ENCODE measurements at places on chromosomes 13 and 19.

DNA sequence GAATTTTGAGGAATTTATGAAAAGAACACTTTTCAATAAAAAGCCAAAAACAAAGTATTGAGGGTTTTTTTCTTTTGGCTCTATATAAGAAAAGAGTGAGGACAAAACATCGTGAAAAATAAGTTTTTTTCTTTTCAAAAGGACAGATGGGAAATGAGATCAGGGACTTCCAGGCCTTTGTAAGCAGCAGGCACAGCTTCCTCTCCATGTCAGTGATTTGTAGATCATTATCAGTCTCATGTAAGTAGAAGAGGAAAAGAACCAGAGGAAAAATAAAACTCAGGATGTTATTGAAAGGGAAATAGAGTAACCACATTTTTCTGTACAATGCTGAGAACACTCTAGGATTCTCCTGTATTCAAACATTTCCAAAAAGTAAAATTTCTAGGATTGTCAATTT is 29.9 kb downstream of the DOCK9 start:
- DNase-seq = no peak

DNA sequence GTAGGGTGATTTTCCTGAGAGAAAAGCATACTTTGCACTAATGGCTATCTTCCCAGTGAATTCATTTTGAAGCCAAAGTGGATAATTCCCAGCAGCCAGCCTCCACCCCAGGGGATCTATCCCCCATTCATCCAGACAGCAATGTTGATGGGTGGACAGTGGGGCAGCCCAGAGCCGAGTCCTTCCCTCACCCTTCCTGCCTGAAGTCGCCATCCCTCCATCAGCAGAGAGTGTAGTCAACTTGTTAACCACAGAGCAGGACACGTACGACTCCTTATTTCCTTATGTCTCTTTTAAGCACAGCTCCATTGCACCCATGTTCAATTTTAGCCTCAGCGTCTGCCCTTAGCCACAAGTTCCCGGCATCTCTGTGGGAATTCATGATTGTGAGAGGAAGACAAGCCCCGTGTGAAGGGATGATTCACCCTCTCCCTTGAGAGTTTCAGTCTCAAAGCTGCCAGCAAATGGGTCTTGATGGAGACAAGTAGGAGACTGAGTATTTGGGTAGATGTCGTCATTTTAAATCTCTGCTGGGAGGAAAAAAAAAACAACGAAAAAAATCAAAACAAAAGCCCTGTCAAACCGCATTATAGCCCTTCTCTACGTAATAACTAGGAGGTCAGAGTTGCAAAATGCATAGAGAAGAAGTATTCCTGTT is 58.3 kb upstream of the MEDAG start:
- DNase-seq = peak; percentile 96

DNA sequence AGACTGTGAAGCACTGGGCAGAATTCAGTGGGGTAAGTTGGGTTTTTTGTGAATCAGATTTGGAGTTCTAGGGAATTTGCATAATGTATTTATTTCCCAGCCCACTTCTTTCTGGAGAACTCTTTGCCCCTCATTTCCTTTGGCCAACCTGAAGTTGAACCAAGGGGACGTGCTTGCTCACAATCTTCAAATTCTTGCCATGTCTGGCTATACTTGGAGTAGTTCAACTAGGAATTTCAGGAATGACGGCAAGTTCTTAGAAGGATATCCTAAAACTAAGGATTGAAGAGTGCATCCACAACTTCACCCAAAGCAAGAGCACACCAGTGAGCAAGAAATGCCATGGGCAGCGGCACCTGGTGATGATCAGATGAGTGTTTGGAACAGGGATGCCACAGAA is 88.5 kb downstream of the TEX26 start:
- no peak for DNase-seq

- DNase-seq = no peak
Observed at GRCh38 chr19:18424122-18424889, 5.1 kb downstream of the SSBP4 start.

DNA sequence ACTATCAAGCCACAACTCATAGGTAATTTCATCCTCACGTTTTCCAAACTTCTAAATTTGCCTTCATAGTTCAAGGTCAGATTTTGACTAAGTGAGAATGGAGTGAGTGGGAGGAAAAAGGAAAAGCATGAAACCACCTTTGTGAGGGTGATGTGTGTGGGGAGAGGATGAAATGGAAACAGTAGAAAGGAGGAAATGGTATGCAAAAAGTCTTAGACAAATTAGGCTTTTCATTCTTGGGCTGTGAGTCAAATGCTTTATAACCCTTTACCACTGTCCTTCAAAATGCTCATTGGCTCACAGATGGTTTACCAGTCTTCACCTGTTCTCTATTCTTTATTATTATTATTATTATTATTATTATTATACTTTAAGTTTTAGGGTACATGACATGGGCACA is 127.2 kb downstream of the RAP2A start:
- no peak for DNase-seq

- DNase-seq = no peak
Observed at GRCh38 chr19:44581288-44581687, 32.1 kb upstream of the IGSF23 start.

DNA sequence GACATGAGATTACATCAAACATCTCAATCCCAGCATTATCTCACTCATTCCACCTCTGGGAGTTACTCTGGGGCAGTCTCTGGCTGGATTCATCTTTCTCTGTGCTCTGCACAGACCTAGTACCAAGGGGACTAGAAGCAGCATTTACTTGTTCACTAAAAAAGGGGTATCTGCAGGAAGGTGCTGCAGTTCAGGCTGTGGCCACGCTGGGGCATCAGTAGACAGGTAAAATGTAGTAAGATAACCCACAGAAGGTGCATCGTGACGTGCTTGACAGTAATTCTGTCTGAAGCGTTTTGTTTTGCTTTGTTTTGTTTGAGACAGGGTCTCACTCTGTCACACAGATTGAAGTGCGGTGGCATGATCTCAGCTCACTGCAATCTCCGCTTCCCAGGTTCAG is 29.3 kb downstream of the ZNF564 start:
- no peak for DNase-seq

DNA sequence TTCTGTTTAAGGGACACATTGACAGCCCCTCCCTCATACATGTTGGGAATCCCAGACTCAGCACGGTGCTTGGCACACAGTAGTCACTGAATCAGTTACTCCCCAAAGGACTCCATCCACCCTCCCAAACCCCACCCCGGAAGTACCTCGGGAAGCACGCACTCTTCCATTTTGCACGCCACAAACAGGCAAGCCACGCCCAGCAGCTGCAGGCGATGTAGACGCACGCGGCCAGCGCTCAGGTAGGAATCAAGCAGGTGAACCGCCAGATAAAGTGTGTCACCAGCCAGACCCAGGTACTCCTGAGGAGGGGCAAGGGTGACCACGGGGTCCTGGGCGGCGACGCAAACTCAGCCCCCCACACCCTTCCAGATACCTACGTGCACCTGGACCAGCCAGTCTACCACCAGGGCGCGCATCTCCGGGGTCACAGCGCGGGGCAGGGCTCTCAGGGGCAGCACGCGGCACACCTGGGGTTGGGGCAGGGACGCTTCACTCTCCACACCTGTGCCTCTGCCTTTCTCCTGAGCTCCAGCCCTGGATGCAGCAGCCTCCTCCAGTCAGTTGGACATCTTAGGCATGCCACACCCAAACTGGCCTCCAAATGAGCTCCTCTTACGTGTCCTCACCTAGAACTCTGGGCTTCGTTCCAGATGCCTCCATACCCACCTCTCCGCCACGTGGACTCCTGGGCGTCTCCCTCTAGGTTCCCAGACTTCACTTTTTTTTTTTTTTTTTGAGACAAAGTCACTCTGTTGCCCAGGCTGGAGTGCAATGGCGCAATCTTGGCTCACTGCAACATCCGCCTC is 1.9 kb downstream of the CCNP start:
- DNase-seq = no peak

DNA sequence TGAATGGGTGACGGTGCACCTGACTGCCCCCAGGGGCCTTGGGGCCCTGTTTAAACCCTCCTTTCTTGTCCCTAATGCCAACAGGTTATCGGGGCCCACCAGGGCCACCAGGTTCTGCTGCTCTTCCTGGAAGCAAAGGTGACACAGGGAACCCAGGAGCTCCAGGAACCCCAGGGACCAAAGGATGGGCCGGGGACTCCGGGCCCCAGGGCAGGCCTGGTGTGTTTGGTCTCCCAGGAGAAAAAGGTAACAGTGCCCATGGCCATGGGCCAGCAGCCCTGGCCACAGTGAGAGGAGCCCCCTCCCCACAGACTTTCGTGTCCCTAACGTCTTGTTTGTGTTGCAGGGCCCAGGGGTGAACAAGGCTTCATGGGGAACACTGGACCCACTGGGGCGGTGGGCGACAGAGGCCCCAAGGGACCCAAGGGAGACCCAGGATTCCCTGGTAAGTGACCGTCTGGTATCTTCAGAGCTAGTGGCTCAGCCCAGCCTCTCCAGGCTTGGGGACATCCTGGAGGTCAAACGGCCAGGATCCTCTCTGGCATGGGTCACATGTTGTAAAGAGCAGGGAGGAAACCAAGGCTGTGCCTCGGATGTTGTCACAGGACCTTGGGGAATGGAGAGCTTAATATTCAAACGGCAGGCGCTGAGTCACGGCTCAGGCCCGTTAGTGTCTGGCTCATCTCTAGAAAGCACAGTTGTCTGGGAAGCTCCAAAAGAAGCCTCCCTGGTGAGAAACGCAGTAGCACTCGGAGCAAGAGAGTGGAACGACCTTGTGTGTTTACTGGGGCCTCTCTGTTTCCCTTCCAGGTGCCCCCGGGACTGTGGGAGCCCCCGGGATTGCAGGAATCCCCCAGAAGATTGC is 58.3 kb downstream of the RAB20 start:
- peak; percentile 55 for DNase-seq

- peak; percentile 33 for DNase-seq
Observed at GRCh38 chr19:12834976-12835757, 788 bp upstream of the RTBDN start.

- DNase-seq = no peak
Observed at GRCh38 chr13:76225815-76226489, 589.8 kb downstream of the LMO7 start.

DNA sequence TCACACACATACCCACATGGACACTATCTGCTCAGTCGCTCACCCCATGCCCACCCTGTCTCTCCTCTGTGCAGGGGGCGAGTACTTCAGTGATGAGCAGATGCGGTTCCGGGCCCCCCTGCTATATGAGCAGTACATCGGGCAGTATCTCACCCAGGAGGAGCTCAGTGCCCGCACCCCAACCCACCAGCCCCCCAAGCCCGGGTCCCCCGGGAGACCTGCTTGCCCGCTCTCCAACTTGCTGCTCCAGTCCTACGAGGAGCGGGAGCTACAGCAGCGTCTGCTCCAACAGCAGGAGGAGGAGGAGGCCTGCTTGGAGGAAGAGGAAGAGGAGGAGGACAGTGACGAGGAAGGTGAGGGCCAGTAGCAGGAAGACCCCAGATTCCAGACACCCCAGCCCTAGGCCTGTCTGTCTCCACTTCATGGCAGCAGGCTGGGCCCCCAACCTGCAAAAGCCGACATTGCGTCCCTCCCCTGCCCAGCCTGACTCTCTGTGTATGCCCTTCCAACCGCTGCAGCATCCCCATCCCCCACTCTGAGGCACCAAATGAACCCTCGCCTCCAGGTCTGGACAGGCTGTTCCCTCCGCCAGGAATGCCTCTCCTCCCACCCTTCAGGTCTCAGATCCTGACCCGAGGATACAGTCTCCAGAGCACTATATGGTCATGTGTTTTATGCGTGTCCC is 9.7 kb downstream of the CCDC97 start:
- DNase-seq = no peak

- no peak for DNase-seq
Observed at GRCh38 chr13:97386801-97387484, 47.0 kb upstream of the RAP2A start.

DNA sequence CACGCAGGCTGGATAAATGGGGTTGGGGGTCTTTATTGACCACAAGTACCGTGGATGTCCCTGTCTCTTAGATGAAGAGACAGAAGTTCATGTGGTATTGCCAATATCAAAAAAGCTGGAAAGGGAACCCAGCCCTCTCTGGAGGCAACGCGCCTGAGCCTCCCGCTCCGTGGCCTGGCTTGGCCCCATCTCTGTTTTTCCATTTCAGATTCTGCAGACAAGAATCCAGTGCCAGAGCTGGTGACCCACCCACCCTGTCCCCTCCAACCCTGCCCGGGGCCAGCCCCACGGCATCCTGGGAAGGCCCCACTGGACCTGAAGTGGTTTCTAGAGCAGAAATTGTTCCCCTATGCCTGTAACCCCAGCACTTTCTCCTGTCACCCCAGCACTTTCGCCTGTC is 57.7 kb downstream of the PTPRS start:
- no peak for DNase-seq

GRCh38 chr13:23644126-23644419 is 73.9 kb downstream of the TNFRSF19 start:
- DNase-seq = no peak

GRCh38 chr19:49792829-49793560 is 20.1 kb downstream of the FUZ start:
- no peak for DNase-seq

GRCh38 chr13:66926200-66926850 is 303.8 kb downstream of the PCDH9 start:
- no peak for DNase-seq

DNA sequence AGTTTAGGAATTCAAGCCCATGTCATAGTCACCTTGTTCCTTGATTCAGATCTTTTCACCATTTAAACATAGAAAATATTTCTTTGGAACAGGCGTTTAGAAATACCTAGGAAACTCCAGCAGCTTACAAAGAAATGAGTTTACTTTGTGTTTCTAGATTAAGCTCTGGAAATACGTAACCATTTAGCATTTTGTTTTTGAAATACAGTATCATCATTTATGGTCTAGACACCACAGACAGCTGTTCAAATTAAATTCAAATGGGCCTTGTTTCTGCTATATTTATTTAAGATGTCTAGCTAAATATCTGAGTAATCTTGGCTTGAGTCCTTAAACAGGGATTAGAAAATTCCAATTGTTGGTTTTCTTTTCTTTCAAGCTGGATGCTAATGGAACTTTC is 228.5 kb downstream of the NDFIP2 start:
- peak; percentile 31 for DNase-seq

- peak; percentile 26 for DNase-seq
Observed at GRCh38 chr13:36131222-36131930, at the start of gene DCLK1. Gene DCLK1 (minus strand): TSS chr13:36131382.

GRCh38 chr19:42965176-42965575 is 28.2 kb upstream of the PSG7 start:
- DNase-seq = peak; percentile 94

- peak; percentile 47 for DNase-seq
Observed at GRCh38 chr19:51364200-51365106, 1.7 kb downstream of the ETFB start.

DNA sequence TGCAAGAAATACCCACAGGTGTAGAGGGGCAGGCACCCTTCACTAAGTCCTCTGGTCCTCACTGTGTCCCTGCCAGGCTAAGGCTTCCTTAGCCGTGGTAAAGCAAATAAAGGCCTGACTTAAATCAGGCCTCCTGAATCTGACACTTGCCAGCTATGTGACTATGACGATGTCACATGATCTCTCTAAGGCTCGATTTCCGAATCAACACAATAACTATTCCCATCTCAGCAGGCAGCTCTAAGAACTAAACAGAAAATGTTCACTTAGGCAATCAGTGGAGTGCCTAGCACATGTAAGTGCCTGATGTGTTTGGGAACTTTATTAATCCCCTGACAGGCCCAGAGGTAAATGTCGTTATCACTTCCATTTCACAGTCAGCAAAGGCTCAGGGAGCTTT is 2.0 kb downstream of the ZNF550 start:
- no peak for DNase-seq

Measured in EL (cell line).